ENCODE measurements at places on chromosomes 5 and 9. TPM values are rescaled to one million over a fixed set of nuclear protein-coding genes. Genes with fewer than 3 reads are reported as not detected.

GRCh38 chr5:35024911-35025510, 22.7 kb downstream of the AGXT2 start:
- peak; percentile 71 for DNase-seq

DNA sequence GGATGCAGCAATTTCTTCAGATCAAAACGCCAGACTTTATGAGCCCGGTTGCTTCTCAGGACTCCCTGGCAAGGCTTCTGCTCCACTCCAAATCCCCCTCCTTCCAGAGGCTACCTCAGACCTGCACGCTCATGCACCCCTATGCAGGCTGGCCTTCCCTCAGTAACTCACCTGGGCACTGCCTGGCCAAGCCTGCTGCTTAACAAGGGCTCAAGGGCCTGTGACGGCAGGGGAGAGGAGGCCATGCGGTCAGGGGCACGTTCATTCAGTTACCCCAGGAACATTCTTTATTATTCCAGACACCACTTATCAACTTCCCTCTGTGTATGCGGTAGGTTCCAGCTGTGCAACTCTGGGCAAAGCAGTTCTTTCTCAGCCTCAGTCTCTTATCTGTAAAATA, 79.6 kb downstream of the HRH2 start:
- DNase-seq = no peak

GRCh38 chr5:150457121-150457520, 7.6 kb upstream of the RPS14 start:
- DNase-seq = no peak

GRCh38 chr9:91712811-91713210, 237.2 kb downstream of the ROR2 start:
- no peak for DNase-seq

DNA sequence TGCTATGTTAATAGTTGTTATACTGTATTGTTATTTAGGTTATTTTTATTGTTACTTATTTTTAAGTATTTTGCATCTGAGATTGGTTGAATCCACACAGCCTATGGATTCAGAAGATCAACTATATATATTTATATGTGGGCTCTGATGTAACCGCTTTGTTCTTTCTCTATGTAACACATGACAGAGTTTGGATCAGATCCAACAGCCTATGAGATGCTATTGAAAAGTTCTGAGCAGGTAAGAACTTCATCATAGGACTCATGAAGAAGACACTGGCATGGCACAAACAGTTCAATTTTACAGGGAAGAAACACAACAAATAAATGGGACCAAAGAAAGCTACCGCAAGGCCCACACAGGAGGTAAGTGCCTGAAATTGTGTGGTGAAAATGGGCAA, 93.4 kb downstream of the GNAQ start:
- DNase-seq = no peak

DNA sequence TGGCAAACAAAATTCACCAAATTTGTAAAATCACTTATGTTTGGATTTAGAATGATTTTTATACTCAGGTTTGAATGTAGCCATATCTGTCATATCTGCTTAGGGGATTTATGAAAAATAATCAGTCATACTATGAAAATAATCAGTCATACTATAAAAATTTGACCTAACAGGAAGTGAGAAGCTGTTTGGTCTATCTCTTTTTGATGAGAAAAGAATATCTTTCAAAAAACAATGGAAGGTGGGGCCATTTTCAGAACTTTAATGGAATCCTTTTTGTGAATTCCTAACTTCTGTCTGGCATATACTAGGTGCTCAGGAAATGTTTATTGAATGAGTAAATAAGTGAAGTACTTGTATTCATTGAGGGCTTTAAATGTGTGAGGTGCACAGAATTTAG, 70.1 kb downstream of the CWC27 start:
- no peak for DNase-seq

GRCh38 chr5:119445544-119445943, 6.8 kb upstream of the HSD17B4 start:
- DNase-seq = no peak

DNA sequence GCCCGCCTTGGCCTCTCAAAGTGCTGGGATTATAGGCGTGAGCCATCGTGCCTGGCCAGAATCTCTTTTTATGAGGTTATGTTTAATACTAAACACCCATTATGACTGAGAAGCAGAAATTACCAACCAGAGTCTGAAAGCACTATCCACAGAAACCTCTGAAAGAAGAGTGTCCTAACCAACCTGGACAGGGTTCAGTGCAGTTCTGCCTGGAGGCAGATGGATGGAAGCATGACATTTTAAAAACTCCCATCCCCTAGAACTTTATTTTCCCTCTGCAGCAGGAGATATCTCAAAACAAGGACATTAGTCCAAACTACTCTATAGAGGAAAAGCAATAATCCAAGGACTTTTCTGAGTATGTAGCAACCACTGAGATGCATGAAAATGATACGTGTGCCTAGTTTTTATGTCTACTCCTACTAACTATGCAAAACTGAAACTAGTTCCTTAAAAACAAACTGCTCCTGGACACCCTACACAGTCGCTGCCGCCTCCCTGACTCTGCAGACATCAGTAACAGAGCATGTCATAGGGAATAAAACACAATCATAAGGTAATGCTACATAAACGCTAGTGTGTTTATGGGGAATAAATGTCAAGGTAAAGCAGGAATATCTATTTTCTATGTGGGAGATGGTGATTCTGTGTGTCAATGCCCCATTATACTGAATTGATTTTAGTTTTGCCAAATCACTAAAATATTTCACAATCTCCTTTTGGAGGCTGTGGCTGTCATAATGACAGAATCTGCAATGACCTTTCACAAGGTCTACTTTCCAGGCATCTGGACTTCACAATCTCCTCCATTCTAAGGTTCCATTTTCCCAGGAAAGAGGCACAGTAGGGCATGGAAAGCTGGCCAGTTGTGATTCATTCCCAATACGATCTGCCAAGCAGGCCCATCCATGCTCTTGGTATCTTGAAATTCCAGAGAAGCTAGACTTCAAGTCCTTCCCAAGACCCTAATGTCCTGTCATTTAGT, 122.8 kb downstream of the SIL1 start:
- no peak for DNase-seq

GRCh38 chr5:121257621-121258020, 594.1 kb upstream of the FTMT start:
- DNase-seq = no peak

DNA sequence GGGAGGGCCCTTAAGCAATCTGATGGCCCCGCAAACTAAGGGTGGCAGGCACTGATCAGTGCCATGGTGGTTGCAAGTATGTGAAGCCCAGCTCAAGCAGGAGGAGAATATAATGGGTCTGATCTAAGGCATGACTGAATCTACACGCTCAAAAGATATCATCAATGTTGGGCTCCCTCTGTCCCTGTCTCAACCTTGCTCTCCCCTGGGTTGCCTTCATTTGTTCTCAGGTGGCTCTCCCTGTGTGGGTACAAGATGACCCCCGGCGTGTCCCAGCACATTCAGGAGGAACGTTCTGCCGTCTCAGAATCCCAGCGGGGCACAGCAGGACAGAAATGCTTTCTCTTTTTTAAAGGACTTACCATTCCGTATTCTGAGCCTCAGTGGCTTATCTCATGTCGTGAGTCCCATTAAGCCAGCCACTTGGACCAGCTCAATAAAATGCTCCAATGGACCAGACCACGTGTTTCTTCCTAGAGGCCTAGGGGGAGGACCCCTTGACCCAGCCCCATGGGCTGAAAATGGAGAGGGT, 12.0 kb upstream of the RNF130 start:
- DNase-seq = no peak

GRCh38 chr9:130255631-130256134, 9.9 kb upstream of the HMCN2 start:
- no peak for DNase-seq

DNA sequence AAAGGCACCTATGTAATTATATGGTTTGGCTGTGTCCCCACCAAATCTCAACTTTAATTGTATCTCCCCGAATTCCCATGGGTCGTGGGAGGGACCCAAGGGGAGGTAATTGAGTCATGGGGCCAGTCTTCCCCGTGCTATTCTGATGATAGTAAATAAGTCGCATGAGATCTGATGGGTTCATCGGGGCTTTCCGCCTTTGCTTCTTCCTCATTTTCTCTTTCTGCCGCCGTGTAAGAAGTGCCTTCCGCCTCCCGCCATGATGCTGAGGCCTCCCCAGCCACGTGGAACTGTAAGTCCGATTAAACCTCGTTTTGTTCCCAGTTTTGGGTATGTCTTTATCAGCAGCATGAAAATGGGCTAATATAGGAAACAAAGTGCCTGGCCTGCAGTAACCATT, 56.6 kb downstream of the TSPAN17 start:
- DNase-seq = no peak

DNA sequence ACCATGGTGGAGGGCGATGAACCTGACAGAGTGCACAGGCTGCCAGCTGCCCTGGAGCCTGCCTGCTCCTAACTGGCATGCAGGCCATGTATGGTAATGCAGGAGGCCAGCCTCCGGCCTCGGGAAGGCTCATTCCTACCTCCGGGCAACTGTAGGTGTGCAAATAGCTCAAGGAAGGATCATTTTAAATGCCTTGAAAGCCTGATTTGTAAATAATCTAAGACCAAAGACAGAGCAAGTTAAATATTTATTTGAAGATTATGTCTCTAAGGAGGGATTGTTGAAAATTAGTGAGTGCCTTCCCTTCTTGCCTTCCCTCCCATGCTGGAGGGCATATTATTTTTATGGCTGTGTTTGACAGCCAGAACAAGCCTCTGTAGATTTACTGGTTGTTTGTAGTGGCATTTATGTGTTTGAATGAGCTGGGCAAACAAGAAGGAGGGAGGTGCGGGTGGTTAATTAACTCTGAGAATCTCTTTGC, 285.7 kb upstream of the TUT7 start:
- DNase-seq = no peak

The SOWAHA gene
- 0.11 TPM for total RNA-seq

The ZDHHC11B gene
- not detected for total RNA-seq

The LCN2 gene
- total RNA-seq = not detected

The C5orf58 gene
- total RNA-seq = not detected

The SH3TC2 gene
- 4.3 TPM for total RNA-seq

The OR1J2 gene
- not detected for total RNA-seq

All from myocyte (in vitro differentiated cells).